ENCODE measurements at places on chromosomes 2 and 18.

- no peak for DNase-seq
Measured at GRCh38 chr18:58041633-58042032, 2.4 kb upstream of the NEDD4L start.

- DNase-seq: no peak
Measured at GRCh38 chr18:22283397-22283796, 114.0 kb downstream of the GATA6 start.

- DNase-seq: no peak
Measured at GRCh38 chr2:237411092-237411601, 2.8 kb downstream of the COL6A3 start.

GRCh38 chr2:34012715-34013302 is 413.7 kb upstream of the FAM98A start:
- peak; percentile 24 for DNase-seq

DNA sequence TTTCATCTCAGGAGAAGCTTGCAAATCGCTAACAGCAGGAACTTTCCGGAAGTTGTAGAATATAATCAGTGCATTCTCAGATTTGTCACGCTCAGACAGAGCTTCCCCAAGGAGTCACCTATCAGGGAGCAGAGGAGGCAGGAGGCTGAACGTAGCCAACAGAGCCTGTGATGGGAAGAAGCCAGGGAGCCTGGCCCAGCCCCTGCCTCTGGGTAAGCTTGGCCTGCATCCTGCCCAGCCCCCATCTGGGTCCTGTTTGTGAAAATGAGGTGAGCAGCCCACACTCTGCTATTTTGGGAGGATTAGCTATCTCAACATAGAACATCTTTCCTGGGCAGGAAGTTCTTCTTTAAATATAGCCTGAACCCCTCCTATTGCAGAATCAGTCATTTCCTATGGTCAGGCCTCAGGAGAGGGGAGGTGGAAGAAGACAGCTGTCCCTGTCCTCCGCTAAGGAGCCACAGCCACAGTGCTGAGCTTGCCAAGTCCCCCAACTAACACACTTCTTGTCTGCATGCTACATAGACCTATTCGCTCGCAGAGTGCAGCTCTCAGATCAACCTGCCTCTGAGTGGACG is 19.2 kb upstream of the PKDCC start:
- no peak for DNase-seq

DNA sequence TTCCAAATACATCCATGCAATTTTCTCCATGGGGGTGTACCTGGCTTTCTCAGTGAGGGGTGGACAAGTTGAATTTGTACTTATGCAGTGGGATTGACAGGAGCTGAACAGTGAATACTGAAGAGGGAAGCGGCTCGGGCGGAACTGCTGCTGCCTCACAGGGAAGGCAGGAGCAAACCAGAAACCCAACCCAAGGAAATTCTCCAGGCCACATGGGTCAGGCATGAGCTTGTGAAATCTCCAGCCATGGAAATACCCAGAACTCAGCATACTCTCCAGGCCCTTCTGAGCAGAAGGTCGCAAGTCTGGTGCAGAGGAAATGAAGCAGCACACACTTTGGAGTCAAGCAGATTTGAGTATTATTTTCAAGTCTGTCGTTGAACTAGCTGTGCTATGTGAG is 26.5 kb upstream of the INO80C start:
- DNase-seq: no peak

DNA sequence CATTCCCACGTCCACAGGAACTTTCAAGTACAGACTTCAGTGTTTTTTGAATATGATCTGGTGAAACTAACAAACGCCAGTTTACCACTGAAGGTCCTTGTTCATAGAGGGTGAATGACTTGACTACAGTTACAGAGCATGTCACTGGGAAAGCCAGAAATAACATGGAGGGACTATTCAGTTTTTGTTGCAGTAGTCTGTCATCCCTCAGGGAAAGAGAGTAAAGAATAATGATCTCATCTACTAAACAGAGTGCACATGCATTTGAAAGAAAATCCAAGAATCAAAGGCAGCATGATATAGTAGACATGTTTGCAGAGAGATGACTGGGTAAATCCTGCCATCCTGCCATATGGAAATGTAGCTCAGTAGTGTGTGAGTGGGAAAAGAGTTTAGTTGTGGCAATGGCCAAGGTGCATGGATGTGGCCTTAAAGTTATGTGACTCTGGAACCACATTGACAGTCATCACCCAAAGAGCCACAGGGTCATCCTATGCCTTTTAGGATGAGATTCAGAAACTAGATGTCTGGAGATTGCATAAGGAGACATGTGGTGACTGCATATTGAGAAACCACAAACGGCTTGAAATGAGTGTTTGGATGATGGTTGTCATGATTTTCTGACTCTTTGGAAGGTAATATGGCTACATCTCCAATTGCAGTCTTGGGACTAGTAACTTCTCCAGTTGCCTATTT is 125.3 kb upstream of the ZEB2 start:
- DNase-seq: no peak

- no peak for DNase-seq
Measured at GRCh38 chr18:3044931-3045698, 32.2 kb upstream of the LPIN2 start.

GRCh38 chr2:57210855-57211254 is 835.8 kb upstream of the VRK2 start:
- no peak for DNase-seq

GRCh38 chr18:61503688-61504087 is 170.5 kb downstream of the CDH20 start:
- no peak for DNase-seq

DNA sequence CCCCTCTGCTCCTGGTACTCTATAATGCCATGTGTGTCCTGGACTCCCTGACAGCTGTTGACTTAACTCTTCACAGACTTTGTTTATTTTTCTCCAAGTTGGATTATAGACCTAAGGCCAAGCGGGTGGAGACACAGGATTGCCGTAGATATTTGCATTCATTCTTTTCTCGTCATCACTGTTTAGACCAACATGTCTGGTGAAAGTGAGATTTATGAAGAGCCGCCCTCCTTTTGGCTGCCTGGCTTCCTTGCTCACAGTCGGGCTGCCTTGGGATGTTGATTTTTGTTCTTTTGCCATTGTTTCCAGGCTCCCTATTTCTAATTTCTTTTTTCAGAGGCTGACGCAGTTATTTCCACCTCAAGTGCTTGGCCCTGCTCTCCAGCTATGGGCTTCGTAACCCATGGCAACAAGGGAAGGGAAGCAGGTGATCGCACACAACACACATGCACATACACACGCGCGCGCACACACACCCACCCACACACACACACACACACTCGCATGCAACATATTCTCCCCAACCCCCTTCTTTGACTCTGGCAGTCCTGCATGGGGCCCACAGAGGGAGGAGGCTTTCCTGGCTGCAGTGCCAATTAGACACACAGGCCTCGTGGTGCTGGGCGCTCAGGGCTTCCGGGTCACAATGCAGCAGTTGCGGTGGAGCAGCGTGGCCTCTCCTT is 296.5 kb downstream of the MTX2 start:
- DNase-seq: no peak

DNA sequence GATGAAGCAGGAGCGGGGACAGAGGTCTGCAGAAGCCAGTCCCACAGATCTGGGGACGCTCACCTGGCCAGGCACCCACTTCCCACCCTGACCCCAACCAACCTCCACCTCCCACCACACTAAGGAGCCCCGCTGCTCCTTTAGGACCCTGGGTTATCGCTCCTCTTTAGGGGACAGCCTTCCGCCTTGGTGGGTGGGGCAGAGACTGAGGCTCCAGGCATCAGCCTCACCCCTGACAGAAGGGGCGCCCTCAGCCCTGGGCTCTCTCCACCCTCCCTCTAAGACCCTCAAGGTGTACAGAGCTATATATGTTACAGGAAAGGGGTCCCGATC is 33.5 kb upstream of the SLC66A3 start:
- no peak for DNase-seq

GRCh38 chr18:26056291-26056690 is 34.1 kb downstream of the SS18 start:
- no peak for DNase-seq

DNA sequence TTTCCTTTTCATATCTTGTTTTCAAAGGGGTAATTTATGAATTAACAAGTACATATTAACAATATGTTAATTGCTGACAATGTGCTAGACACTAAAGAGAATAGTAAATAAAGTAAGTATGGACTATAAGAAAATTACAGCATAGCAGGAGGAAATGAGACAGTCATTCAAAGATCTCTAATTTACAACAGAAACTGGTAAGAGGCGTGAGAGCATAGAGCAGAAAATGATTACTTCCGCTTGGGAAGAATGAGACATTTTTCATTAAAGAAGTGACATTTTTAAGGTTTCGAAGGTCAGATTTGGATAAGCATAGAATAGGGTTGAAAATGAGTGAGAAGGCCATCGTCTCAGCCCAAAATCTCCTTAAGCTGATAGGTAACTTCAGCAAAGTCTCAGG is 184.4 kb upstream of the SESTD1 start:
- DNase-seq: no peak

- DNase-seq: no peak
Measured at GRCh38 chr2:73031095-73031678, 40.3 kb downstream of the SFXN5 start.

DNA sequence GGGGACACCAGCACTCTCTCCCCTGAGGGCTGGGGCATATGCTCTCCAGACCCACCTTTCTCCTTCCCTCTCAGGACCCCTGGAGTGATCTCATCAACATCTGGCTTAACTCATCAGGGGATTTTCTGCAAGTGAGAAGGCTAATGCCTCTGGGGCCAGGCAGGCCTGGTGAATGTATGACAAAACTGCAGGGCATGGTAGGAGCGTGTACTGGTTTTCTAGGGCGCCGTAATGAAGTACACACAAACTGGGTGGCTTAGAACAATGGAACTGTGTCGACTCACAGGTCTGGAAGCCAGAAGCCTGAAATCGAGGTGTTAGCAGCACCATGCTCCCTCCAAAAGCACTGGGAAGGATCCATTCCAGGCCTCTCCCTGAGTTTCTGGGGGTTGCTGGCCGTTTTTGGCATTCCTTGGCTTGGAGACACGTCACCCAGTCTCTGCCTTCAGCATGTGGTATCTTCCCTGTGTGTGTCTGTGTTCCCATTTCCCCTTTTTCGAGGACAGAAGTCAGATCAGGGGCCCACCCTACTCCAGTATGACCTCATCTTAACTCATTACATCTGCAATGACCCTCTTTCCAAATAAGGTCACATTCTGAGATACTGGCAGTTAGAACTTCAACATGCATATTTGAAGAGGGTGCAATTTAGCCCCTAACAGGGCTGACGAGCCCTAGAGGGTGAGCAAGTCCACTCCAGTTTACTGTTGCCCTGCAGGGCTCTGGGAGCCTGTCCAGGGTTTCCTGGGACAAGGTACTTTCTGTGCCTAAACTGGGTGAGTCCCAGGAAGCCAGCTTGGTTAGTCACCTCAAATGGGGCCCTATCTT is 45.5 kb upstream of the CAB39 start:
- DNase-seq: no peak

DNA sequence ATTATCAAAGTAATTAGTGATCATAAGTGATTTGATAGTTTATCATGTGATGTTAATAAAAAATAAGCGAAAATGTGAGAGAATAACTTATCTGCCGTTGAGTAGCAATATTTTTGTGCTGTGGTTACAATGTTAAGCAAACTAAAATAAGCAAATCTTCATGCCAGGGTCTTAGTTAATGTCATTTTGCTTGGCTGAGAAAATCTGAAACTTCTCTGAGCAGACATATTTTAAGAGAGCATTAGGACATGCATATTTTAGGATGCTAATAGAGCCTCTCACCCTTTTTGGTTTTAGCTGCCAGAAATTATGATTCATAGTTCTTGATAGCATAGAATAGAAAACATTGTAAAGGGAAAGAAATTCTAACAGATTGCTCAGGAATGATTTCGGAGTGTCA is 233.5 kb upstream of the ZEB2 start:
- DNase-seq: no peak

GRCh38 chr2:198098918-198099317 is 294.5 kb downstream of the PLCL1 start:
- DNase-seq: no peak

- peak; percentile 59 for DNase-seq
Measured at GRCh38 chr2:33272001-33272400, 204.4 kb upstream of the RASGRP3 start.

DNA sequence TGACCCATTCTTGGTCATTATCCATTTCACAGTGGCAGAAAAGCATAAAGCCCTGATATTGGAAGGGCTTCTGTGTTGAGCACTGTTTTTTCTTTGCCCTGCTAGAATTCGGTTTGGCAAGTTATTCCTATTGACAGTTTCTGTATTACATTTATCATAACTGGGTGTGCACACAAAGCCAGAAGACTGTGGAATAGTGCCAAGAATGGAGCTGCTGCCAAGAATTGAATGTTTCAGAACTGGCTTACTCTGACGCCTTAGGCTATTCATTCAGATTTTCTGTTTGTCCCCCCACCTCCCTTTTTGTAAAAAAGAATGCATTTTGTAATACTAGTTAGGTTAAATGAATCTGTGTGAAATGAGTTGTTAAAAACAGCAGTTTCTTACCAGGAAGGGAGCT is 12.7 kb downstream of the KDM3A start:
- no peak for DNase-seq

GRCh38 chr2:159774370-159774990 is 23.5 kb downstream of the CD302 start:
- DNase-seq: no peak

- DNase-seq: peak; percentile 91
Measured at GRCh38 chr2:101706819-101707177, 9.3 kb downstream of the MAP4K4 start.

GRCh38 chr2:161321944-161322648 is 13.9 kb downstream of the PSMD14 start:
- DNase-seq: no peak

DNA sequence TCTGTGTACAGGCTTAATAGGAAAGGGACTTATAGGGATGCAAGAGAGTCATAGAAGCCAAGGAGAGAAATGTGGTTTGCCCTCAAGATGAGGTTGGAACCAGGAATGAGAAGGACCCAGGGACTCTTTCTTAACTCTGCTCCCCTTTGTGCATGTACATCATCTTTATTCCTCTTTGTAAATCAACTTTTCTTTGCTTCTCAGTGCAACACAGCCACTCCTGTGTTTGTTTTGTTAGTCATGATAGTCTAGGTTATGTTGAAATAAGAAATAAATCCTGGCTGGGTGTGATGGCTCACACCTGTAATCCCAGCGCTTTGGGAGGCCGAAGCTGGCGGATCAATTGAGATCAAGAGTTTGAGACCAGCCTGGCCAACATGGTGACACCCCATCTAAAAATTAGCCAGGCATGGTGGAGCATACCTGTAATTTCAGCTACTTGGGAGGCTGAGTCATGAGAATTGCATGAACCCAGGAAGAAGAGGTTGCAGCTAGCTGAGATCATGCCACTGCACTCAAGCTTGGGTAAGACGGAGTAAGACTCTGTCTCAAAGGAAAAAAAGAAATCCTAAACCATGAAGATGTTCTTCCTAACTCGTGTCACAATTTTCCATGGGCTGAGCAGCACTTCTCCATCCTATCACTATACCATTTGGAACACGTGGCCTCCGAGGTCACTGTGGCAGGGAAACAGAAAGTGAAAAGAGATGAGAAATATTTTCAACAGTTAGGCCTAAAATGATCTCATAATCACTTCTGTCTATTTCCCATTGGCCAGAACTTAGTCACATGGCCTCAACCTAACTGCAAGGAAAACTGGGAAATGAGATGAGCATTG is 73.0 kb upstream of the TMEM17 start:
- no peak for DNase-seq

GRCh38 chr2:106269591-106270291 is 75.6 kb upstream of the UXS1 start:
- no peak for DNase-seq

Data from Jurkat, Clone E6-1 (cell line).